Thoracic aorta (tissue), 2 donors: ENCODE measurements at places on chromosomes 12 and 14.
A peak's percentile ranks its signal among the peaks of the same experiment; 100 is the strongest.

DNA sequence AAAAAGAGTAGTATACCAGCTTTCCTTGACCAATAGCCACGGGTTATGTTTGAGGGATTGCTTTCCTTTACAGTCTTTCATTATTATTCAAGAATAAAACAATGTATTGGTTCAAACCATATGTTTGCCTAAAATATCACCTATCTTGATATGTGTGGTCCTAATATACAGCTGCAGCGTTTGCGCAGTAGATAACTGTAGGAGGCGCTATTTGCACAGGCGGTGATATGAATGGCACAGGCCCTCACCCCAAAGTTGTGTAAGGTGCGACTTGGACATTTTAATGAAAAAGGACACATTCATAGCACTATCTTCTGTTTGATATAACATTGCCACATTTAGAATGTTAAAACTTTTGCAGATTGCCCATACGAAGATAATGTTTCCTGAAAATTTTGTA lies 298.4 kb downstream of the TRHDE start:
- no peak overlapping the region for H3K27ac ChIP-seq
- no peak overlapping the region for H3K4me3 ChIP-seq
- H3K27me3 ChIP-seq, result no peaks in the 10 kb centered on the region
- DNase-seq, result no peak
- no peaks in the 10 kb centered on the region for H3K4me1 ChIP-seq

- H3K4me3 ChIP-seq, result no peak overlapping the region
- no peak overlapping the region for H3K27ac ChIP-seq
- H3K36me3 ChIP-seq, result no peaks in the 10 kb centered on the region
- H3K27me3 ChIP-seq, result no peaks in the 10 kb centered on the region
- no peak for DNase-seq
- no peaks in the 10 kb centered on the region for H3K4me1 ChIP-seq
Observed at GRCh38 chr14:86013641-86014040, 483.7 kb downstream of the FLRT2 start.

GRCh38 chr12:15919418-15919817 lies 8.3 kb downstream of the DERA start:
- no peak overlapping the region for H3K27ac ChIP-seq
- H3K36me3 ChIP-seq, result no peaks in the 10 kb centered on the region
- no peaks in the 10 kb centered on the region for H3K27me3 ChIP-seq
- no peak for DNase-seq

DNA sequence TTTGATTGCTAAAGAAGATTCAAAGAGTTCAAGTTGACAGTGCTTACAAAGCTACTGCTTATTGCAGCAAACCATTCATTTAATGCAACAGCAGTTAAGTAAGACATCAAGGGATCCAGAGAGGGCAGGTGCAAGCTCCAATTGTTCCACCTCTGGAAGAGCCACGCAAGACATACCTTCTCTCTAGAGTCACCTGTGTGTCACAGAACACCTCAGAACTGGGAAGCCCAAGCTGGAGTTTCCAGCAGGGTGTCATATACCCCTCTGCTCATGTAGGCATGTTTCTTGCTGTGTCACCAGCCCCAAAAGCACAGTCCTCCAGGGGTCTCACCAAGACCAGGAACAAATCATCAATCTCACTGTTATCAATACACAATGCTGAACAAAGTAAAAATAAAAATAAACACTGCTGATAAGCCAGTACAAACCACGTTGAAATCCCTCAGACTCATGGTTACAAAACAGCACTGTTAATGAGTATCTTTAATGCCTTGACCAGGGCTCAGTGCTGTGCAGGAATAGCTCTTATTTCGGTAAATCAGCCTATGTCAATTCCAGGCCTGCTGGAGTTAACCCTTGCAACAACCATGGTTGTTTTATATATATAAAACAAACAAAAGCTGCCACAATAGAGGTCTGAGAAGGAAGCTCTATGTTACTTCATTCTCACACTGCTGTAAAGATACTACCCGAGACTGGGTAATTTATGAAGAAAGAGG lies 37.4 kb upstream of the BATF start:
- no peak overlapping the region for H3K4me3 ChIP-seq
- no peak overlapping the region for H3K27ac ChIP-seq
- no peak for DNase-seq
- H3K27me3 ChIP-seq, result no peaks in the 10 kb centered on the region

DNA sequence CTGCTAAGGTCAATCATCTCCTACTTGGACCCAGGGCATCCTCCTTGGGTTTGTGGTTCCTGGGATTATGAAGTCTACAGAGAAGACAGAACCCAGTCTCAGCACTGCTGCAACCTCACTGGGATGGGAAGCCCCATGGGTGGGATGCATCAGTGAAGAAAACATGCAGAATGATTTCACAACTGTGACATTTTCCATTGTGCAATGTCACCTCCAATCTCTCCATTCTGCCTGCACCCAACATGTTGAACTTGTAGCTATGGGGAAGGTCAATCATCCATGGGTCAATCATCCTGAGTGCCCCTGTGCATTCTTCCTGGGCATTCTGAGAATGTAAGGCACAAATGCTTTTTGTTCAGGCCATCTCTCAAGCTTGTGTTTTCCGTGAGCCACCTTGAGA lies 1004.4 kb upstream of the TMEM132C start:
- no peaks in the 10 kb centered on the region for H3K4me1 ChIP-seq
- no peak for DNase-seq
- H3K27ac ChIP-seq, result no peak overlapping the region
- no peaks in the 10 kb centered on the region for H3K36me3 ChIP-seq

- no peak overlapping the region for H3K27ac ChIP-seq
- no peaks in the 10 kb centered on the region for H3K27me3 ChIP-seq
- H3K4me1 ChIP-seq, result no peaks in the 10 kb centered on the region
- no peak overlapping the region for H3K4me3 ChIP-seq
Observed at GRCh38 chr12:81360916-81361315, 283.0 kb downstream of the ACSS3 start.

DNA sequence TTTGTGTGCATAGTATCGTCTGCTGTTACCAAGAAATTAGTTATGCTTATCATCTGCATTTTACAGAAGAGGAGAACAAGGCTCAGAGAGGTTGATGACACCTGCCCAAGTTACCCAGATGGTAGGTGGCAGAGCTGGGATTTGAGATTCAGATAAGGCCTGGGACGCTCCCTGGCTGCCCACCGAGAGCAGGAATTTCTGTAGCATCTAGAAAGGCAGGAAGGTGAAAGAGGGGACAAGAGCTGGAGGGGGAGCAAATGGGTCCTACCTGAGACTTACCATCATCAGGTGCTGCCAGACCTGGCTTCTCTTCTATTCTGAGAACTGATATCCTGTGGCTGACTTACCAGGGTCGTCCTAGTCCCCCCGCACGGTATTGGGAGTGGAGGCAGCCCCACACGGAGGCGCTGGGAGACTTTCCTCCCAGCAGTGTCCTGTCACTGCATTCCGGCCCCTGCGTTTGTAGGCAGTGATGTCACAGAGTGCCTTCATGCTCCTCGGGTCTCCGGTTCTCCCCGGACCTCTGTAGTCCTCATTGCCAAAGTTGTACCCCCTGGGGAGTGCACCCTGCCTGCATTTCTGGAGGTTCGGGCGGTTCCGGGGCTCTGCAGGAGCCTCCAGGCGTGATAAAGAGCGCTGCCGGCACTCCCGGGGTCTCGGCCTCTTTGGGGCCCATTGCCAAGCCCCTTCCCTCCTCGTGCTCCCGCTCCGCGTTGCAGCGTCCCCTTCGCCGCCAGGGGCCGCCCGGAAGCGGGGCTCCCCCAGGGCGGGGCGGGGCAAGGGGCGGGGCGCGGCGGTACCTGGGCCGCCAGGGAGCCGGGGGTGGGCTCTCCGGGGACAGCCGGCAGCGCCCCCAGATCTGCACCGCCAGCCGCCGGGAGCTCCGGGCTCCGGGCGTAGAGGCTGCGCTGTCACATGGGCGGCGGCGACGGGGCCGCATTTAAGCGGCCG lies at the start of gene CABP1:
Gene CABP1 (plus strand): TSS at position 856 of the 951 bp plus-strand sequence. CDS start 60 bp downstream, at position 916.
- no peak within 1 kb of the TSS for H3K27ac ChIP-seq
- no peaks in the 10 kb centered on the region for H3K36me3 ChIP-seq
- DNase-seq, result no peak
- H3K4me1 ChIP-seq, result peaks cover 15% of the 10 kb centered on the region
- peaks cover 19% of the 10 kb centered on the region for H3K27me3 ChIP-seq
- H3K4me3 ChIP-seq, result peak within 1 kb of the TSS; percentile 64

GRCh38 chr12:78407722-78408121 lies 456.9 kb upstream of the SYT1 start:
- H3K27me3 ChIP-seq, result no peaks in the 10 kb centered on the region
- H3K4me1 ChIP-seq, result no peaks in the 10 kb centered on the region
- H3K4me3 ChIP-seq, result no peak overlapping the region
- no peaks in the 10 kb centered on the region for H3K36me3 ChIP-seq
- DNase-seq, result no peak

DNA sequence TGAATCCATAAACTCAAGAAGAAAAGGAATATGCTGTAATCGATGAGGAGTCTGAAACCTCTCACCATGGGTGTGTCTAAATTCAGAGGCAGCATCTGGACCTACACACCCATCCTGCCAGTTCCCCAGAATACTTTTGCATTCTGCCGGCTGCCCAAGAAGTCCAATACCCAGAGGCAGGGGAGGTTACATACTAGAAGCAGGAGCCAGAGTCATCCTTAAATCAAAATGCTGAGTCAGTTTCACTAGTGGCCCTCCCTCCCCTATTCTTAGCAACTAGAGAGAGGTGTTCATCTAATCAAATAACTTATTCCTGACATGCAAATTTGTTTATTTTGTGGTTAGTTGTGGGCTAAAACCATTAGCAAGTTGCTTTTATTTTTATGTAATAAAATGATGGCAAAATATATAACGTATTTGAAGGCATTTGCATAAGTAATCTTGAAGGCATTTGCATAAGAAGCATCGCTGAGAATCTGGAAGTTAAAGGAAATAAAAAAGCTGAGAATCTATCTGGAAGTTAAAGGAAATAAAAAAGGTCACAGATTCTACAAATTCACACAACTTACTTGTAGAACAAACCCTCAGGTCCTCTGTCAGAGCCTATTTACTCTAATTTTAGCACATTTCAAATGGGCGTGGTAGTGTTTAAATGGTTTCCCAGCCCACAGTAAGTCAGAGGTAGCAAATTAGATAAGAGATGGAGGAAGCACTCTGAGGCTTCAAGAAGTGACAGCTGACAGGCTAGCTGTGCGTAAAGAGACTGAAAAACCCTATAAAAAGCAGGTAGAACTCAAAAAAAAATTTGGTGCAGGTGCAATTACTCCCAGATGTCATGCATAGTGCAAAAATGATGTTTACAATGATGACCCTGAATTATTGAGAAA lies 7.8 kb downstream of the BHLHE41 start:
- H3K27me3 ChIP-seq, result no peaks in the 10 kb centered on the region
- H3K4me1 ChIP-seq, result peaks cover 7% of the 10 kb centered on the region
- H3K4me3 ChIP-seq, result no peak overlapping the region
- H3K36me3 ChIP-seq, result no peaks in the 10 kb centered on the region
- no peak for DNase-seq

- no peak overlapping the region for H3K4me3 ChIP-seq
- no peak overlapping the region for H3K27ac ChIP-seq
- H3K4me1 ChIP-seq, result peaks cover 28% of the 10 kb centered on the region
- no peaks in the 10 kb centered on the region for H3K27me3 ChIP-seq
- DNase-seq, result no peak
Observed at GRCh38 chr14:51331486-51332367, 91.7 kb downstream of the TMX1 start.

GRCh38 chr14:100165376-100165775 lies 5.9 kb upstream of the DEGS2 start:
- no peak overlapping the region for H3K27ac ChIP-seq
- H3K27me3 ChIP-seq, result no peaks in the 10 kb centered on the region
- no peaks in the 10 kb centered on the region for H3K36me3 ChIP-seq
- no peak for DNase-seq
- peaks cover 11% of the 10 kb centered on the region for H3K4me1 ChIP-seq

- H3K4me3 ChIP-seq, result no peak overlapping the region
- DNase-seq, result no peak
- no peaks in the 10 kb centered on the region for H3K27me3 ChIP-seq
- H3K27ac ChIP-seq, result no peak overlapping the region
- H3K36me3 ChIP-seq, result no peaks in the 10 kb centered on the region
- no peaks in the 10 kb centered on the region for H3K4me1 ChIP-seq
Observed at GRCh38 chr14:52286661-52287649, 19.5 kb downstream of the PTGDR start.

DNA sequence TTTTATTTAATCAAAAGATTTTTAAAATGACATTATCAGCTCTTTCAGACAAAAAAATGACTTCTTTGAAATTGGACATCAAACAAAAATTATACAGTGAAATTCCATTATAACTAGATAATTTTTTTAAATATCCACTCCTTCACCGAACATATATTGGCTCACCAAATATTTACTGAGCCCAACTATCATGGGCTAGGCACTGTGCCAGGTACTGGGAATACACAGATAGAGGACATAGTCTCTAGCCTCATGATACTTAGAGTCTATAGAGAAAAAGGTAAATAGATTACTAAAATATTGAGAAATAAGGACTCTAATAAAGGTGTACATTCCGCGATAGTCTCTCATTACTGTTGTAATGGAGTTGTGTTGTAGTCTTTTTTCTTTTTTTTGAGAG lies 219.9 kb downstream of the SEC23A start:
- H3K4me1 ChIP-seq, result no peaks in the 10 kb centered on the region
- no peak overlapping the region for H3K4me3 ChIP-seq
- no peaks in the 10 kb centered on the region for H3K36me3 ChIP-seq
- DNase-seq, result no peak

- DNase-seq, result no peak
- no peaks in the 10 kb centered on the region for H3K36me3 ChIP-seq
- peak overlapping the region; percentile 62 for H3K27ac ChIP-seq
- peaks cover 51% of the 10 kb centered on the region for H3K4me1 ChIP-seq
Observed at GRCh38 chr12:14396071-14396470, 30.6 kb downstream of the ATF7IP start.

DNA sequence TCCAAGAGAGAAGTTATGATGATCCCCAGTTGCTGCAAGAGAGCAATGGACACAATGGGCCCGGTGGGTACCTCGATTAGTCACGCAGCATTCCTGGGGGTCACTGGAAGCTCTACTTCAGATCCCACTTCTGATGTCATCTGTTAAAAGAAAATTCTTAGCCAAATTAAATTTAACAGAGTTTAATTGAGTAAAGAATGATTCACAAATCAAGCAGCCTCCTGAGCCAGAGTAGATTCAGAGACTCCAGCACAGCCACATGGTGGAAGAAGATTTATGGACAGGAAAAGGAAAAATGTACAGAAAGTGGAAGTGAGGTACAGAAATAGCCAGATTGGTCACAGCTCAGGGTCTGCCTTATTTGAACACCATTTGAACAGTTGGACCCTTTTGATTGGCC lies 107.5 kb downstream of the SPTSSA start:
- no peaks in the 10 kb centered on the region for H3K27me3 ChIP-seq
- no peak overlapping the region for H3K27ac ChIP-seq
- no peak overlapping the region for H3K4me3 ChIP-seq
- no peaks in the 10 kb centered on the region for H3K4me1 ChIP-seq

DNA sequence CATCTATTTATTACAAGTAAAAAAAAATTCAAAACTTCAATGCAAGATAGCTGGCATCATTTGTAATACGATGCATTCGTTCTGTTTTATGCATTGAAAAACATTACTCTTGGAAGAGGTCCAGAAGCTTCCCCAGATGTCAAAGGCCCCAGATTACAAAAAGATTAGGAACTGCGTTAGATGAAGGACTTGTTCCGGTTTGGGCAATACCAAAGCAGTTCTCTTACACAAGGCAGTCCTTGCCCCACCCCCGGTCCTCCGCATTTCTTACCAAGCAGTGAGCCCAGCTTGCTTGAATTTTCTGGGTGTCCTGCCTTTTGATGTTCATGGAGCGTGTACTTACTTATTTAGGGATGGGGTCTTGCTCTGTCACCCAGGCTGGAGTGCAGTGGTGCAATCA lies 4.8 kb upstream of the HVCN1 start:
- no peaks in the 10 kb centered on the region for H3K4me1 ChIP-seq
- no peak overlapping the region for H3K4me3 ChIP-seq
- H3K27me3 ChIP-seq, result no peaks in the 10 kb centered on the region
